Esophagus muscularis mucosa (tissue), 4 donors: ENCODE measurements at places on chromosomes 1 and 21. TPM values are rescaled to one million over a fixed set of nuclear protein-coding genes. Genes with fewer than 3 reads are reported as not detected.

The CELA3B gene
- total RNA-seq, result not detected

DNA sequence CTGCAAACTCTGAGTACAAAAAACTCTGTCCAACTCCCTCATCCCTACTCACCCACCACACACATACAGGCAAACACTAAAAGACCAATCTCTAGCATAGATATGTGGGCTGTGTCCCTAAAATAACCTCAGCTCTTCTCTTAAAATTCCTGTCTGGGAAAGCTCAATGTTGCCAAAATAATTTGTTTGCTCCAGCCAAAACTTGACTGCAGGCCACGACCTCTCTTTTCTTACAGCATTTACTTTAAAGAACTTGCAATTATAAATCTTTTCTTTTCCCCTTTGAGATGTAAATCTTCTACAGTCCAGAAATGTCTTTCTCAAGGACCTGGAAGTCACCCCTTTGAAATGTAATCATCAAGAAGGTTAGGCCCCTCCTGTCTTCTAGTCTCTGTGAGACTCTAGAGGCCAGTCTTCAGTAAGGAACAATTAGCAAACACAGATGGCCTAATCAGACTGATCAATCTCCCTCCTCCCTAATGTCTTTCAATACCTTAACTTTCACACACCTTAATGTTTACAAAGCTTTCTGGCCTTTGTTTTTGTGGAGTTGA is 483.6 kb upstream of the RGS18 start:
- no peak overlapping the region for H3K27ac ChIP-seq
- H3K36me3 ChIP-seq, result no peaks in the 10 kb centered on the region

- H3K27me3 ChIP-seq, result no peaks in the 10 kb centered on the region
- H3K4me1 ChIP-seq, result no peaks in the 10 kb centered on the region
- no peak overlapping the region for H3K27ac ChIP-seq
- H3K4me3 ChIP-seq, result no peak overlapping the region
- no peak for DNase-seq
These were observed 1.8 kb upstream of the OR2M4 start for GRCh38 chr1:248229360-248229908.

DNA sequence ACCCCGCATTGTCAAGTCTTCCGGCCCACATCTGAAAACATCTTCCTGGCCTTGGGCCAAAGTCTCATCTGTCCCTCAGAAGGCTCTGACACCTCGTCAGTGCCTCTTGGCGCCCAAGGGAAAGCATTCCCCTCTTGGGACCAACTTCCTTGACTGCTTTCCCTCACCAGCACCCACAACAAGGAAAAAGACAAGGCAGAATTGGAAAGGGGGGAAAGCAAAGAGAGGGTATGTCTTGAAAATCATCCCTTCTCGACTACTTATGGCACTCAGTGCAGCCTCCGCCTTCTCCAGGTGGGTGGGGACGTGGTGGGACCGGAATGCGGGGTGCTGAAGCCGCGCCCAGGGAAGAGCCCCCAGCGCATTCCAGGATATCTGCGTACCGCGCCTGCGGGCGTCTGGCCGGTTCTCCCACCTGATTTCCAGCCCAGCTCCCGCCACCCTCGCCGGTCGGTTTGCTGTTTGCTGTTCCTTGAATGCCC is 554 bp upstream of the SLC39A1 start:
- H3K4me3 ChIP-seq, result peak overlapping the region; percentile 73
- no peaks in the 10 kb centered on the region for H3K27me3 ChIP-seq
- peaks cover 16% of the 10 kb centered on the region for H3K36me3 ChIP-seq
- no peak for DNase-seq
- H3K4me1 ChIP-seq, result peaks cover 54% of the 10 kb centered on the region
- peak overlapping the region; percentile 94 for H3K27ac ChIP-seq

- H3K4me3 ChIP-seq, result no peak overlapping the region
- DNase-seq, result no peak
- H3K4me1 ChIP-seq, result peaks cover 40% of the 10 kb centered on the region
These were observed 107.0 kb upstream of the ARHGEF16 start for GRCh38 chr1:3347257-3348020.

The POU3F1 gene
- 1.3 TPM for total RNA-seq

DNA sequence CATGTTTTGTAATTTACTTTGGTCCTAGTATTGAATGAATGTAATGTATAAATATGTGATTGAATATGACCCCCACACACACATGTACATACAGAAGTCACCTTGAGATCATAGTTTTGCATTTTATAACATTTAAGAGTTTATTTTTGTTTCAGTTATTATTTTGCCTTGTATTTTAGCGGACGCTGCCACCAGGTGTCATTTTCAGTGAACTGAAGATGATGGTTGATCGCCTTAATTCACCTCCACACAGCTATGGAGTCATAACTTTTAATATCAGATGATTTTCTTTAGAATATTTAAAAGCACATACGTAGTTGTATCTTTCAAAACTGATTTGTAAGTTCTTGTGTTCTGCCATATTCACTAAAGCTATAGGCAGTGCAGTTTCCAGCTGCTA is 130.4 kb downstream of the DYRK1A start:
- DNase-seq, result no peak
- H3K4me1 ChIP-seq, result peaks cover 6% of the 10 kb centered on the region
- H3K36me3 ChIP-seq, result peaks cover 29% of the 10 kb centered on the region
- no peaks in the 10 kb centered on the region for H3K27me3 ChIP-seq
- no peak overlapping the region for H3K4me3 ChIP-seq

The PODN gene
- total RNA-seq, result 116 TPM

- H3K27ac ChIP-seq, result peak overlapping the region; percentile 98
- no peaks in the 10 kb centered on the region for H3K27me3 ChIP-seq
- DNase-seq, result no peak
- H3K4me3 ChIP-seq, result peak overlapping the region; percentile 14
- H3K4me1 ChIP-seq, result peaks cover 81% of the 10 kb centered on the region
These were observed 5.5 kb downstream of the RHOC start for GRCh38 chr1:112701227-112702066.

DNA sequence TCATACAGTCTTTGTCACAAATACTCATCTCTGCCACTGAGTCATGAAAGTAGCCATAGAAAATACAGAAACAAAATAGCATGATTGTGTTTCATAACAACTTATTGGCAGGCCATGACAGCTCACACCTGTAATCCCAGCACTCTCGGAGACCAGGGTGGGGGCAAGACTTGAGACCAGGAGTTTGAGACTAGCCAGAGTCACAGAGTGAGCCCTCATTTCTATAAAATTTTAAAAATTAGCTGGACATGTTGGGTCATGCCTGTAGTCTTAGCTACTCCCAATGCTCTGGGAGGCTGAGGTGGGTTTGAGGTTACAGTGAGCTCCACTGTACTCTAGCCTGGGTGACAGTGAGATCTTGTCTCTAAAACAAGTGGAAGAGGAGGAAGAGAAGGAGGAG is 411.1 kb downstream of the PCP4 start:
- H3K36me3 ChIP-seq, result no peaks in the 10 kb centered on the region
- H3K27ac ChIP-seq, result no peak overlapping the region
- H3K4me3 ChIP-seq, result no peak overlapping the region
- H3K27me3 ChIP-seq, result no peaks in the 10 kb centered on the region
- H3K4me1 ChIP-seq, result no peaks in the 10 kb centered on the region
- DNase-seq, result no peak

The KLF17 gene
- 0.78 TPM for total RNA-seq

The DCDC2B gene
- total RNA-seq, result not detected

DNA sequence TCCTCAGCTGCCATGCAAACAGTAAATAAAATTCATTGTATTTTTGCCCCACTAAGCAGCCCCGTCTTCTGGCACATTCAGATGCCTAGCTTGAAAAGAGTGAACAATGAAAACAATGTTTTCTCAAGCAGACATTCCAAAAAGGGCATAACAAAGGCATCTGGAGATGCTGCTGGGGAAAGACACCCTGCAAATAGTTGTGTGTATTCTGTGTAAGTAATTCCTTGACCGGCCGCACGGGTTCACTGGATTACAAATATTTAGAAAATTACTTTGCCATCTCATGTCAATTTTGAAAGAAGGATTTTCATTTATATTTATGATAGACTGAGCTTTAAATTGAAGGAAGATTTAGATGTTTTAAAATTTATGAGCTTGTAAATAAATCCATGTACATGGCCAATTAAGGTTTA is 142.2 kb downstream of the SLC45A1 start:
- no peak overlapping the region for H3K4me3 ChIP-seq
- peak overlapping the region; percentile 86 for H3K27ac ChIP-seq
- H3K36me3 ChIP-seq, result no peaks in the 10 kb centered on the region
- H3K27me3 ChIP-seq, result no peaks in the 10 kb centered on the region
- no peak for DNase-seq

The KIF17 gene
- 7.3 TPM for total RNA-seq

DNA sequence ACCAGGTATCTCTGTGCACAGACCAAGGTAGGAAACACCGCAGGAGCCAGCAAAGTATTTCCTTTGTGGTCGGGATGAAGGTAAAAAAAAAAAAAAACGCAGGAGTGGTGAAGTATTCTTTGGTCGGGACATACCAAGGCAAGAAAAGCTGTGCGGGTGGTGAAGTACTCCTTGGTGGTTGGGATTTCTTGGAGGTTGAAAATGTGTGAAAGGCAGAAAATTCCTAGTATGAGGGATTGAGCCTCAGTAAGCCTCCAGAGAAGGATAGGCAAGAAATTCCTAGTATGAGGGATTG is 802.6 kb downstream of the PLA2G4A start:
- no peaks in the 10 kb centered on the region for H3K36me3 ChIP-seq
- H3K4me1 ChIP-seq, result no peaks in the 10 kb centered on the region
- no peaks in the 10 kb centered on the region for H3K27me3 ChIP-seq
- no peak overlapping the region for H3K4me3 ChIP-seq
- no peak overlapping the region for H3K27ac ChIP-seq
- no peak for DNase-seq

DNA sequence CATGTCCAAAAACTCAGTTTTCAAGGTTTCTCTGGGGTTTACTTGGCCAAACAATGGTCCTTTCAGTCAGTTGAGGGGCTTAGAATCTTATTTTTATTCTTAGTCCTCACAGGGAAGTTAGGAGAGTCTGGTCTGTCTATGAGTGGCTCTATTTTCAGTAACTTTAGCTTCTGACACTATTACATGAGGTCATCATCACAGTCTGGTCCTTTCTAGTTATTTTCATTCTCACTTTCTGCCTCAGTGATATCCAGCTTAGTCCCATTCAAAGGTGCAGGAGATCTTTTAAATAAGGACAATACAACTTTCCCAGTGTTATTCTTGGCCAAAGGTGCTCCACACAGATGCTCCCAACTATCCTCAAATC is 30.0 kb upstream of the FGGY start:
- no peak overlapping the region for H3K4me3 ChIP-seq
- no peak for DNase-seq
- H3K36me3 ChIP-seq, result no peaks in the 10 kb centered on the region
- H3K27me3 ChIP-seq, result no peaks in the 10 kb centered on the region

DNA sequence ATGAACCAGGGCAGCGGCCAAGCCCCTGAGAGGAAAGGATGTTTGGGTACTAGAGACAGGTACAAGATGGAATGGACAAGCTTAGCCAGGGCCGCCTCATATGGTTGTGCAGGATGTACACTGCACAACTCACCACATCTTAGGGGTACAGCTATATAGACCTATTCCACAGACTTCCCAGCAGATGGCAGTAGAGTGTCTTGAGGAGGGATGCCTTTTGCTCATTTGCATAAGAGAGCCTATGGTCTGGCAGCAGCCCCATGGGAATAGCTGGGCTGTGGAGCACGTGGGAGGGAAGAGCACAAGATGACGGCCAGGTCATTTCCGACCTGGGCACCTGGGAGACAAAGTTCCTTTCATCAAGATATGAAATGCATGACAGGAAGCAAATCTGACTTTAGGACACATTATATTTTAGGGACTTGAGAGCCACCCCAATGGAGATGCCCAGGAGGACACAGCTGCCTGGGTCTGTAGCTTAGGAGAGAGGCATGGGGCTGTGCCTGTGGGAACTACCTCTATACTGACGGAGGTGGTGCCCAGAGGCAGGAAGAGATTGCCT is 215.5 kb downstream of the KCNJ6 start:
- no peaks in the 10 kb centered on the region for H3K27me3 ChIP-seq
- H3K4me1 ChIP-seq, result no peaks in the 10 kb centered on the region
- no peaks in the 10 kb centered on the region for H3K36me3 ChIP-seq

The MFAP2 gene
- 8.3 TPM for total RNA-seq

The TEX38 gene
- total RNA-seq, result not detected

The BARHL2 gene
- total RNA-seq, result not detected
